ENCODE measurements at places on chromosomes 7 and 10.

GRCh38 chr7:137985897-137986251 is 16.0 kb downstream of the CREB3L2 start:
- no peak for DNase-seq

DNA sequence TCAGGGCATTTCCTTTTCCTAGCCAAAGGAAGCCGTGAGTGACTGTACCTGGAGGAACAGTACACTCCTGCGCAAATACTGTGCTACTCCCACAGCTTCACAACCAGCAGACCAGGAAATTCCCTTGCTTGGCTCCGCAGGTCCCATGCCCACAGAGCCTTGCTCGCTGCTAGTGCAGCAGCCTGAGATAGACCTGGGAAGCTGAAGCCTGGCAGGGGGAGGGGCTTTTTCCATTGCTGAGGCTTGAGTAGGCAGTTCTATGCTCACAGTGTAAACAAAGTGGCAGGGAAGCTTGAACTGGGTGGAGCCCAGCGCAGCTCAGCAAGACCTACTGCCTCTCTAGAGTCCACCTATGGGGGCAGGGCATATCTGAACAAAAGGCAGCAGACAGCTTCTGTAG is 291.2 kb downstream of the HGF start:
- no peak for DNase-seq

- no peak for DNase-seq
Observed at GRCh38 chr7:154415709-154416399, 363.7 kb downstream of the DPP6 start.

- DNase-seq = no peak
Observed at GRCh38 chr7:2202901-2203765, 29.6 kb downstream of the MAD1L1 start.

DNA sequence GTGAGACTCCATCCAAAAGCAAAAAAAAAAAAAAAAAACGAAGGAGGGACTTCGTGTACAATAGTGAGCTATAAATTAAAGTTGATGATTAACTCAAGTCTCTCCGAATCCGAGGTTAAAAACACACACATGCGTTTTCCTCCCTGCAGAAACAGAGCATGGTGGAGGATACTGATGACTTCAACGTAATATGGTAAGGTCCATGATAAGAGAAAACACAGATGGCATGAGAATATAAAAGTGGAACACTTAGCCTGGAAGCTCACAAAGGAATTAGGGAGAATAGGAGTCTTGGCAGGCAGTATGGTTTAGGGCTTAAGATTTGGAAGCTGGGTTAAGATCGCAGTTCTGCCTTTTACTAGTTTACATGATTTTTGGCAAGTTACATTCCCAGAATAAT is 20.1 kb upstream of the GSTK1 start:
- no peak for DNase-seq

All from CD4-positive, alpha-beta memory T cell (primary cell).